Effector memory CD8-positive, alpha-beta T cell (primary cell): ENCODE measurements at places on chromosomes 7 and 10.

DNA sequence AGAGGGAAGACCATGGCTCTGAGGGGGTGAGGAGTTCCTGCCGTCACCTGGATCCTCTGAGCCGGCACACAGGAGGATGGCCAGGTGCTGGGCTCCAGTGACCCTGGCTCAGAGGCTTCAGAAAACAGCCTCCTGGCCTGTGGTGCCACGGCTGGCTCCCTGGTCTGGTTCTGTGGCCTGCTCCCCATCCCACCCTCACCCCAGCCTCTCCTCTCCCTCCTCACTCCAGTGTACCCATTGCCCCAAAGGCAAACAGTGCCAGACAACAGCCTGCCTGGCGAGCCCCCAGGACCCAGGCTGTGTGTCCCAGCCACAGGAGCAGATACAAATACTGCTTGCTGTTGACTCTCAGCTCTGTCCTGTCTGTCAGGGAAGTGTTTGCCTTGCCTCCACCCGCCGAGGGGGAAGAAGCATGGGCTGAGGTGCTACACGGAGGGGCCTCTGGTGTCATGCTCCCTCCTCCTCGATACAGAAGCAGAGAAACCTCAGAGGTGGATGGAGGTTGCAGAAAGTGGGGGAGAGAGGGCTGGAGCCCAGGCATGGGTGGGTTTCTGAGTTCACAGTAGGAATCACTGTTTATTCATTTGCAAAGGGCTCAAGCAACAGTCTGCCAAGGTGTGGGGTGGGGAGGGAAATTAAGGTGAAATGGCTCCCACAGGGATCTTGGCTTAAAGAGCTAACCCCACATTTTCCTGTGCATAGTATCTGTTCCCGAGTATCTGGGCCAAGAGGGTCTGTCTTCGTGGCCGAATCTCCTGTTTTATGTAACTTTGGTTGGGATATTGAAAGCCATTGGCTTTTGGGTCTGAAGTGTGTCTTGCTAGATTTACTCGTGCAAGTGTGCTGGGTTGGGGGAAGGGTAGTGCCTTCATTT, 5.5 kb downstream of the ADRA2A start:
- no peak for DNase-seq

- no peak for DNase-seq
Measured at GRCh38 chr7:28005847-28006231, 174.8 kb downstream of the JAZF1 start.

DNA sequence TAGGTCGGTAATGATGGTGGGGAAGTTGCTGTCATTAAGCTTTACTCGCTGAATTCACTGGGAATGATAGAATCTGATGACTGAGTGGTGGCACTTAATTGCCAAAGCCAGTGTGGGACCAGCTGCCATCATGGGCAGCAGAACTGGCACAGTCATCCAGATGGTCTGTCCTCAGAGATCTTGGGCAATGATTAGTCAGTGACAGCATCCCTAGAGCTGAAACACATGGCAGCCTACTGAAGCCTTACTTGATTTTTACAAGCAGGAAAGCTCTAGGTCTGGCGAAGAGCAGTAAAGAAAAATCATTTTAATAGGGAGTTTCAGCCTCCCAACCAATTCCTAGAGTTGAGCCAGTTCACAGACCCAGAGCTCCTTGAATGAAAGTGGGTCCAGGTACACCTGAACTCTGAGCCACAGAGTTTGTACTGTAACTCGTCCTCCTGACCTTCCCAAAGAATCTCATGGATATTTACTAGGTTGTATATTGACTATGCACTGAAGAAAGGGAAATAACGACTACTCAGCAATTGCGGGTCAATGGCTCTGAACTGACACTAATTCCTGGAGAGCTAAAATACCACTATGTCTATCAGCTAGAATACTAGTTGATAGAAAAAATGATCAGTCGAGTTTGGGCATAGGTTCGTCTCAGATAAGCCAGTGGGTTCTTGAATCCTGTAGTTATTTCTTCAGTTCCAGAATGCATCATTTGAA, 4.4 kb upstream of the ASB13 start:
- DNase-seq: no peak

DNA sequence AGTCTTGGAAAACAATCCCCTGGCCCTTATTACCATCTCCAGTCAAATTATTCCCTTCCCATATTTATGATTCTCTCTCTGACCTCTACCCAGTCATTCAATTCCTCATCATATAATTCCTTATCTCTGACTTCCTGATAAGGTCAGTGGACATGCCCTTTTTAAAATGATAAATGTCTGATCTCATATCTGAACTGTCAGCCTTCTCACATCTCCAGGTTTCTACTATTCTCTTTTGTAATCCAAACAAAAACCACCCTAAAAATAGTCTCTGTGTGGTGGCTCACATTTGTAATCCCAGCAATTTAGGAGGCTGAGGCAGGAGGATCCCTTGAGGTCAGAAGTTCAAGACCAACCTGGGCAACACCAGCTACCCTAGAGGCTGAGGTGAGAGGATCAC, 11.9 kb downstream of the GSDME start:
- no peak for DNase-seq

DNA sequence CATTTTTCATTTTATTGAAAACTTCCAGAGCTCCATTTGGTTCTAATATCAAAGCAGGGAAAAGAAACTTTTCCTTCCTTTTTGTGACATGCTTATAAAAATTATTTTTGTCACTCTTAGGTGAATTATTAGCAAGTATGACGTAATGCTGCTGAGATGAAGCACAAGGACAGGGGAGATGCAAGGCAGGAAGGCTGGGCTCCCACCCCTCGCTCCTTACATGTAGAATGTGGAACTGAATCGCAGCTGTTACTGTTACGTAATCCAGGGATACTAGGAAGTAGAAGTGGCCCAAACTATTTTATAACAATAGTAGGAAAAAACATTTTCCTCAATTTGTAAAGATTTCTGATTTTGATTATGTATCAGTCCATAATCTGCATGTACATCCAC, 17.1 kb upstream of the GTPBP4 start:
- DNase-seq: no peak

- no peak for DNase-seq
Measured at GRCh38 chr10:14911801-14912200, 33.1 kb downstream of the SUV39H2 start.

DNA sequence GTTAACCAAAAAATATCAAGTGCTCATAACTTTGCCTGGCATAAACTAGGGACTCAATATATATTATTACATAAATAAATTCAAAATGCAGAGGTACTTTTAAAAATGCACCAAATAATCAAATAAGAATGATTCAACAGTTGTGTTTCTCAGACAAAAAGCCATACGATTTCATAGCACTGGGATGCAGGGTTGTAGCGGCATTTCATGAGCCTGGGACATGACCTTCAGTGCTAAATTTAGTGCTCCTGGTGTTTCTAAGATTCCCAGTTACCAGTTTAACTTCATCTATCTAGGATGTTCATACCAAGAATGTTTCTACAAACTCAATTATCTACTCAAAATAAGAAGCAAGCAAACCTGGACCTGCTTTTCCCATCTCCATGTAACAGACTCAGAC, 4.0 kb downstream of the JAZF1 start:
- no peak for DNase-seq

GRCh38 chr7:94491410-94491809, 18.2 kb upstream of the CASD1 start:
- no peak for DNase-seq

DNA sequence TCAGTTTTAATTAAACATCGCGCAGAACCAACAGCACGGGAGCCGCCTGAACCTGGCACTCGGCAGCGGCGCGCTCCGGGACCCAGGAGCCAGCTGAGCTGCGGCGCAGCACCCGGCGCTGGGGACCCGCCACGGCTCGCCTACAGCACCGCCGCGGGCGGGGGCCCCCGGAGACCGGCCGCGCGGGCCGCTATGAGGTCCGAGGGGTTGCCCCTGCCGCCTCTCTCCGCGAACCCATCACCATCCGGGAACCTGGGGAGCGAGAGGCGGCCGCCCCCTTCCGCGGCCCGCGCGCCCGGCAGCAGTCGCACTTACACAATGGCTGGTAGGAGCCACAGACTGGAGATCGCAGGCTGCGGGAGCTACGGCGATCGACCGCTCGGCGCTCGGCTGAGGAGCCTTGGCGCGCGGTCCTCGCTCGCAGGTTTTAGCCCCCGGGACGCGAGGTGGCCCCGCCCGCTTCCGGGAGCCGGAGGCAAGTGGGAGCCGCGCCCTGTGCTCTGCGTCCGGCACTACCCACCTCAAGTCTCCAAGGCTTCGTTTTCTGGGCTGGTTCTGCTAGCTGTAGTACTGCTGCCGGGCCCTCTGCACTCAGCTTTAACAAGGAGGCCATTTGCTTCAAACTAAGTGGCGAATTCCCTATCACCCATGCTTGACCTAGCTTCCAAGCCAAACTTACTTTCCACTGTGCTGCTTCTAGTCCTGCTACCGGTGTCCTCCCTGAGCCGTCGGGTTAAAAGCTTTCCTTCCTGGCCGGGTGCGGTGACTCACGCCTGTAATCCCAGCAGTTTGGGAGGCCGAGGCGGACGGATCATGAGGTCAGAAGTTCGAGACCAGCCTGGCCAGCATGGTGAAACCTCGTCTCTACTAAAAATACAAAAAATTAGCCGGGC, at the start of gene TPK1:
TSS of gene TPK1 (minus strand) at position 402 of the 893 bp plus-strand sequence. CDS start 451 bp downstream, outside the sequence.
- peak; percentile 83 for DNase-seq

- DNase-seq: no peak
Measured at GRCh38 chr10:93034426-93034825, 26.2 kb upstream of the CYP26C1 start.

GRCh38 chr7:139645572-139646523, 122.4 kb downstream of the CLEC2L start:
- peak; percentile 73 for DNase-seq

DNA sequence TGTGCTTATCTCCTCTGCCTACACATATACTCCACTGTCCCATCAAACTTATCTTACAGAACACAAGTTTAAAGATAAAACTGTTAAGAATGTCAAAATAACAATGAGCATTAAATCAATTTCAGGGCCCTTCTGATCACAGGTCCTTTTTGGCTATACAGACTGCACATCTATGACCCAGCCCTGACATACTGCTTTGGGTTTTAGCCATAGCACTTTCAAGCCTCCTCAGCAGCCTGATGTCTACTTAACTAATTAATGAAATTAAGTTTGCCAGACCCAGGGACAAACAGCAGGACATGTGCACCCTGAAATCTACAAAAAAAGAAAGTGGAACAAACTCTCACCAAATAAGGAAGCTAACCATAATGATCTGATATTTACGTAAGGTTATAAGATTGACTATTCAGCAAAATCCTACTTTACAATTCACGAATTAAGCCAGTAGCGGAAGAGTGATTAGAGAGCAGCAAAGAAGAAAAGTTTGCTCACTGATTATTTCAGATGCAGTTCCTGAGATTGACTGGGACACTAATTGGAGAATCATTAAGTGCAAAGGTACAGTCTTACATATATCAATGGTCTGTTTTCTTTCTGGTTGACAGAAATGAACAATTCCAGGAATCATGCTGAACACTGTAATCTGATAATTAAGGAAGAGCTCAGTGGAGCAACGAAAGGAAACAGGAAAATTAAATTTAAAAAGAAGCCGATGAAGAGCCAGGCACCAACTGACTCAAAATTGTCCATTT, 669.3 kb upstream of the LRRN3 start:
- no peak for DNase-seq

- DNase-seq: no peak
Measured at GRCh38 chr10:96465599-96465998, 48.1 kb downstream of the TLL2 start.

DNA sequence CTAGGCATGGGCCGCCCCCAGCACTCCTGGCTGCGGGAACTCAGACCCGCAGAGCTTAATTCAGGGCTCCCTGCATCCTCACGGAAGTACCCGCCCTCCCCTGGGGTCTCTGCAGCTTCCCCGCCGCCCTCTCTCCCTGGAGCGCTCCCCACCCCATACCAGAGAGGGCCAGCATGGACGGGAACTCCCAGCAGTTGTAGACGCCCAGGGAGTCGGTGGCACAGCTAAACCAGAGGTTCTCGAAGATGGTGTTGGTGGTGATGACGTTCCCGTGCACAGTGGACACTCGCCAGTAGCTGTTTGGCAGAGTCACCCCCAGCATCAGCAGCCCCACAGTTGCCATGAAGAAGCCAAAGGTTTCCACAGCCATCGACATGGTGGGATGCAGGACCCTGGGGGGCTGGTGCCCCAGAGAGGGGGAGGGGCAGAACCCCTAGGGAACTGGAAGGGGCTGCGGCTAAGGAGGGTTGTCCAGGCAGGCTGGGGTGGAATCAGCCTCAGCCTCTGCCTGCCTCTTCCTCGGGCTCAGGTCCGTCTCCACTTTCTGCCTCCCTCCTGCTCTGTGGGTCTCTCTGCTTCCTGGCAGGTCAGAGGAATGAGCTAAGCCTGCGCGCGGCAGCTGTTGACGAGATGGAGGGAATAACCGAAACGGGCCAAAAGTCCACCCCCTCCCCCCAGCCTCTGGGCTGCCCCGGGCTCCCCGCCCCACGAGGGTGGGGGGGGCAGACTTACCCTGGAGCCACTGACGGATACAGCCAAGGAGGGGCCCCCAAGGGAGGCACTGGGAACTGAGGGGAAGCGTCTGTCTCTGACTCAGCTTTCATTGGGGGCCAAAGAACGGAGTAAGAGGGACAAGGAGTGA, at the start of gene CLDN15:
TSS of gene CLDN15 (minus strand) at position 597 of the 862 bp plus-strand sequence. CDS start at position 376, 221 bp downstream.
- no peak for DNase-seq

- DNase-seq: no peak
Measured at GRCh38 chr7:21215307-21215706, 212.6 kb upstream of the SP4 start.

GRCh38 chr7:2787251-2787951, 56.7 kb downstream of the GNA12 start:
- DNase-seq: no peak

GRCh38 chr10:74418285-74418872, 267.4 kb downstream of the ADK start:
- DNase-seq: no peak

GRCh38 chr10:88934900-88935672, 17.5 kb downstream of the ACTA2 start:
- DNase-seq: peak; percentile 66
